OCI-LY7 (cell line): ENCODE measurements at places on chromosomes 13 and 19. TPM values are rescaled to one million over a fixed set of nuclear protein-coding genes. Genes with fewer than 3 reads are reported as not detected.

Gene KLHL1
- total RNA-seq: not detected in 2 replicates

Gene ZNF345
- 3.0 and 4.3 TPM in 2 replicates for total RNA-seq

Gene MARCHF2
- 12.1 and 12.4 TPM in 2 replicates for total RNA-seq

Gene DPP9
- 56.7 and 63.8 TPM in 2 replicates for total RNA-seq

Gene PLA2G4C
- 1.1 and 1.4 TPM in 2 replicates for total RNA-seq

Gene VSTM2B
- total RNA-seq: not detected in 2 replicates

Gene TLE6
- total RNA-seq: 21.5 and 23.0 TPM in 2 replicates

Gene ZC3H13
- total RNA-seq: 40.9 and 43.9 TPM in 2 replicates

Gene ZNF528
- 0.27 TPM in 1 of 2 replicates, not detected in the other for total RNA-seq

Gene MEGF8
- 14.7 and 17.2 TPM in 2 replicates for total RNA-seq

Gene CGB5
- not detected in 2 replicates for total RNA-seq

Gene CYP4F2
- total RNA-seq: not detected in 2 replicates

Gene KIR2DL4
- total RNA-seq: not detected in 2 replicates
